Substantia nigra (tissue), 51 donors: ENCODE measurements at places on chromosomes 1 and 21.

DNA sequence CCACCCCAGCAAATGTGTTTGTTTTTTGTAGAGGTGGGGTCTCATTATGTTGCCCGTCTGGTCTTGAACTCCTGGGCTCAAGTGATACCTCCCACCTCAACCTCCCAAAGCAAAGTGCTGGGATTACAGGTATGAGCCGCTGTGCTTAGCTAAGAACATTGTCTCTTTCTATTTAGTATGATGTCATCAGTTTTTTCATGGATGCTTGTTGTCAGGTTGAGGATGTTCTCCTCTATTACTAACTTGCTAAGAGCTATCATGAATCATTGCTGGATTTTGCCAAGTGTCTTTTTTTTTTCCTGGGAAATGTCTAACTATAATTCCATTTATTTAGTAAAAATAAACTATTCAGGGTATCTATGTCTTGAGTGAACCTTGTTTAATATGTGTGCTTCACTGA, 19.0 kb upstream of the MPC2 start:
- no peak for DNase-seq

DNA sequence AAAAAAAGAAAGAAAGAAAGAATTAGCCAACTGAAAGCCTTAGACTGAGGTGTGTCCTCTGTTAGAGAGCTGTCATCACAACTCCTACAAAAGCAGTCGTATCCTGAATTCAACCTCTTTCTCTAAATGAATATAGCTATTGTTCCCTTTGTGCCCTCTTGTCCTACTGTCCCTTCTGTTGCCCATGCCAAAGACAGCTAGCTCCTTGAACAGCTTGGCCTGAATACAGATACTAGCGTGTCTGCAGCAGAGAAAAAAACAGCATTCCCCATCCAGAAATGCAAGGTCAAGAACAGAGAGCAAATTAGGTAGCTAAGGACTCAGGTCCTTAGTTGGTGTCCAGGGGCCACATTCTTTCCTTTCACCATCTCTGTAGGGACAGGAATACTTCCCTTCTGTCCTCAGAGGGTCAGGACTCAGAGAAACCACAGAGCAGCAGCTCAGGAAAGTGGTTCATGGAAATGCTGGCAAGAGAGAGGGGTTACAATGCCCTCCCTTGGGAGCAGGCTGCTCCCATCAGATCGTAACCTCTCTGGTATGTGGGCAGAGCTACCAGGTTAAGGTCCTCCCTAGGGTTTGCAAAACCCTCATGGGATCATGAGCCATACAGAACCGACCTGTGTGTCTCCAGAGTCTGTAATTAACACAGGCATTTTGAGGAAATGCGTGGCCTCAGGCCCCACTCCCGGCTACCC, 1.8 kb upstream of the ZBTB48 start:
- DNase-seq: no peak

DNA sequence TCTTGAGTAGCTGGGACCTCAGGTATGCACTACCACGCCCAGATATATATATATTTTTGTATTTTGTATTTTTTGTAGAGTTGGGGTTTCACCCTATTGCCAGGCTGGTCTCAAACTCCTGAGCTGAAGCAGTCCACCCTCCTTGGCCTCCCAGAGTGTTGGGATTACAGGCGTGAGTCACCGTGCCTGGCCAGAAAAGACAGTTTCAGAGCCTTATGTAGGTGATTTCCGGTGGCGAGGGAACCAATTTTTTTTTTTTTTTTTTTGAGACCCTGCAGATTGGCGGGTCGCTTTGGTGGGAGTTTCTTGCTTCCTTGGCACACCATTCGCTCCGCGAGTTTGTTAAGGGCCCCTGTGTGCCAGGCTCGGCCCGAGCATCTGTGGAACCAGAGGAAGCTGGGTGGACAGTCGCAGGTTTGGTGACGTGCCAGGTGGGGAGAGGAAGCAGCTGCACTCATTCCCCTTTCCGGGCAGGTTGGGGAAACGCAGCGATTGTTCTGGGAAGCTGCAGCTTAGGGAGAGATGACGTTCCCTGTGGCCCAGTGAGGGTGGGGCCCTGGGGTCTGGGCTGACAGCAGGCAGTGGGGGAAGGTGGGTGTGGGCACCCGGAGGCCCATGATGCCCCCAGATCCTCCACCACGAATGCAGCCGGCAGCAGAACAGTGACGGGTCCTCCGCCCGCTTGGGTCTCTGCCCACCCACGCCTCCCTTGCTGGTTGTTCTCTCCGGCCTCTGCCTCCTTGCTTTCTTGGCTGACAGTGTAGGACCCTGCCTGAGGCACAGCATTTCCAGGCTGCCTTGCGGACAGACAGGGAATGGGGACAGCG, 25.1 kb downstream of the SPSB1 start:
- no peak for DNase-seq

DNA sequence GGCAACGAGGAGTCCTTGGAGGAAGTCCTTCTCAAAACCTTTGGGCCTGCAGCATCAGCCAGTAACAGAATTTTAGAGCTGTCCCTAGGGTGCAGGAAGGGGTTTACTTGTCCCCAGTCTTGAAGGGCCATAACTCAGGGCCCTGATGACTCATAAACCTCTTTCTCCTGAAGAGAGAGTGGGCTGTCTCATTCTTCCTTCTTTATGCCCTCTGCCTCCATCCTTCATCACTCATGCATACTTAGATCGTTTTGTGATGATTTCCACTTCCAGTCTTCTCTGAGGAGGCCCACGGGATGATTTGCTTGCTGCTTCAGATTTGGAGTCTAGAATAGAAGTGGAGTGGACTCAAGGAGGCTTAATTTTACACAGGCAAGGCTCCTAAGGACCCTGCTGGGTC, 60.2 kb downstream of the NDUFS5 start:
- DNase-seq: no peak

GRCh38 chr1:243315455-243315854, 59.6 kb downstream of the SDCCAG8 start:
- no peak for DNase-seq
